B cell (primary cell): ENCODE measurements at places on chromosomes 1 and 21.

DNA sequence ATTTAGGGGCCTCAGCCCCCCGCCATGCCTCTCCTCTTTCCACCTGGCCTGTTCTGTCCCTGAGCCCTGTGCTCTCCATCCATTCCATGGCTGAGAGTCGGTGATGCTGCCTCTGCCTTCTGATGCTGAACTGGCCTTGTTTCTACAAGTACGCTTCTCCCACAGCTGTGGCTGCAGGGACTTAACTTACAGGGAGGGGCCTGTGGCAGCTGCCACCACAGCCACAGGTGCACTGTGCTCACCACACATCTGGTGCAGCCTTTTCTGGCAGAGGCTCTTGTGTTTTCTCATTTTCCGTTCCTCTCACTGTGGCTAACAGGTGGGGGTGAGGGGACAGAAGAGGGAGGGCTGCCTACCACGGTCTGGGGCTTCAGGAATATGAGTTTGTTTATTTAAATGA lies 4.2 kb downstream of the FMO1 start:
- DNase-seq, result peak; percentile 54

- no peak for DNase-seq
Observed at GRCh38 chr1:208088319-208088718, 155.9 kb downstream of the PLXNA2 start.

DNA sequence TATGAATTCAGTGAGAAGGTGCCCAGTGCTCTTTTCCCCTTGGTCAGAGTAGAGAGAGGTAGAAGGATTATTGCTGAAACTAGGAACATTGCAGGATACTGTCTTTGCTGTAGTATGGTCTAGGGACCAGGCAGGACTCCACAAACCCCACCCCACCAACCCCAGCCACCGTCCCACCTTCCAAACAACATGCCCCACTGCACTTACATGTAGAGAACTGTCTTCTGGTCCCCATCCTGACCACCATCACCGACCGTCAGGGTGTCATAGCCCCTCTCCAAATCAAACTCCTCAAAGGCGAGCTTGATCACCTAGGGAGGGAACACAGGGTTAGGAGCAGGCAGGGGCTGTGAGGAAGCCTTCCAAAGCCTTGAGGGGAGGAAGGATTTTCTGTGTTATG lies 71.7 kb upstream of the HMGB4 start:
- no peak for DNase-seq

- DNase-seq, result no peak
Observed at GRCh38 chr1:53462193-53462592, 3.0 kb downstream of the DMRTB1 start.

- DNase-seq, result no peak
Observed at GRCh38 chr21:44972301-44972814, 32.5 kb downstream of the SLX9 start.

GRCh38 chr1:6930732-6931300 lies 145.6 kb downstream of the CAMTA1 start:
- DNase-seq, result no peak

- no peak for DNase-seq
Observed at GRCh38 chr1:171460018-171460620, 25.2 kb upstream of the PRRC2C start.

DNA sequence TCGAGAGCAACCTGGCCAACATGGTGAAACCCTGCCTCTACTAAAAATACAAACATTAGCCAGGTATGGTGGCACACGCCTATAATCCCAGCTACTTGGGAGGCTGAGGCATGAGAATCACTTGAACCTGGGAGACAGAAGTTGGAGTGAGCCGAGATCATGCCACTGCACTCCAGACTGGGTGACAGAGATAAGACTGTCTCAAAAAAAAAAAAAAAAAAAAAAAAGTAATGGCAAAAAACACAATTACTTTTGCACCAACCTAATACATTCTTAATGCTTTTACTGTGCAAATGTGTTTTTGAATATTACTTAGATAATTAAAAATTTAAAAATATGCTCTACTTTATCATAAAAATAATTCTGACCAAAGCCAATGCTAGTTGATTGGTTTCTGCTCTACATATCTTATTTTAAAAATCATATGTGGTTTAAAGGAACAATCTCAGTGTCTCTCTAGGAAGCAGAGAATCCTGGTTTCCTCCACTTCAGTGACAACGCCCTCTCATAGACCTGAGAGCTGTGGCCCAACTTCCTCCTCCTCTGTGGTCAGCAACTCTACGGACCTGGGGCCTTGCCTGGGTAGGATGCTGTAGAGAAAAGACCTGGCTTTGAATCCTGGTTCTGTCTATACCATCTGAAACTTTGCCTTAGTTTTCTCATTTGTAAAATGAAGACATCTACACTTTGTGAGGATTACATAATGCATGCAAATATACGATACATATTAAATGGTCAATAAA lies 64.7 kb downstream of the TGFBR3 start:
- DNase-seq, result no peak

DNA sequence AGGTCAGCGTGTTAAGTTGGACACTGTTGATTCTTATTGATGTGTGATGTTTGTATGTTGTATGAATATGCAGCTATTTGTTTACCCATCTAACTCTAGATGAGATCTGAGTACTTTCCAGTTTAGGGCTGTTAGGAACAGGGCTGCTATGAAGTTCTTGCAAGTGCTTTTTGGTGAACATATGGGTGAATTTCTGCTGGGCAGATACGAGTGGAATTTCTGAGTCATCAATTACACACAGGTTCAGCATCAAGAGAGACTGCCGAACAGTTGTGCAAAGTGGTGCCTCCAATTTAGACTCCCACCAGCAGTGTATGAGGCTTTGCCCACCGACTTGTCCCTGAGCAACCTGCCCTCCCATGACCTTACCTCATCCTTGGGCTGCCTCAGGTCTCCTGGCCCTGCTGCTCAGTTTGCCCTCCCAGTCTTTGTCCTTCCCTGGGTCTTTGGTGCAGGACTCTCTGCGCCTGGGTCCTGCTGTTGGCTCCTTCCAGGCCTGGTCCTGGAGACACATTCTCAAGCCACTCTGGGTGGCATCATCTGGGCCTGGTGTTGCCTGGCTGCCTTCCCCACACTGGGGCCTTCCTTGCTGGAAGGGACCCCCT lies 343.6 kb downstream of the PTPRU start:
- DNase-seq, result no peak

DNA sequence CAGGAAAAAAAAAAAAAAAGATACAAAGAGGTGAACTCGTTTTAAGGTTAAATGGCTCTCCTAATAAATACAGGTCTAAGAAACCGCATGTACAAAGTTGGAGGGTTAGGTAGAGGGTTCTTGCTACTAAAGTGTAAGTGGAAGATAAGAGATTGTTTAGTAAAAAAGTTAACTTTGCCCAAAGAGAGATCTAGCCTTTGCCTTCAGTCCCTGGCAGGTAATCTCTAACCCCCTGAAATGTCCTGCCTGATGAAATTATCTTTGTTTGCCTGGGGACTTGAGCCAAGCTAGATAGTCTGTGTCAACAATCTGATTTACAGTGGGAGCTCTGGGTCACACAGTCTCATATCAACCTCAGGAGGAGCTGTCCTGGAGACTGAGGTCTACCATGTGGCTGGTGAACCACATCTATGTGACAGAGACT lies 57.6 kb downstream of the TRIM33 start:
- DNase-seq, result no peak

- peak; percentile 11 for DNase-seq
Observed at GRCh38 chr1:174875306-174875705, 124.4 kb upstream of the CACYBP start.

- DNase-seq, result no peak
Observed at GRCh38 chr1:109930252-109930993, 19.8 kb downstream of the CSF1 start.

- peak; percentile 81 for DNase-seq
Observed at GRCh38 chr1:230212405-230212936, 145.4 kb downstream of the GALNT2 start.

DNA sequence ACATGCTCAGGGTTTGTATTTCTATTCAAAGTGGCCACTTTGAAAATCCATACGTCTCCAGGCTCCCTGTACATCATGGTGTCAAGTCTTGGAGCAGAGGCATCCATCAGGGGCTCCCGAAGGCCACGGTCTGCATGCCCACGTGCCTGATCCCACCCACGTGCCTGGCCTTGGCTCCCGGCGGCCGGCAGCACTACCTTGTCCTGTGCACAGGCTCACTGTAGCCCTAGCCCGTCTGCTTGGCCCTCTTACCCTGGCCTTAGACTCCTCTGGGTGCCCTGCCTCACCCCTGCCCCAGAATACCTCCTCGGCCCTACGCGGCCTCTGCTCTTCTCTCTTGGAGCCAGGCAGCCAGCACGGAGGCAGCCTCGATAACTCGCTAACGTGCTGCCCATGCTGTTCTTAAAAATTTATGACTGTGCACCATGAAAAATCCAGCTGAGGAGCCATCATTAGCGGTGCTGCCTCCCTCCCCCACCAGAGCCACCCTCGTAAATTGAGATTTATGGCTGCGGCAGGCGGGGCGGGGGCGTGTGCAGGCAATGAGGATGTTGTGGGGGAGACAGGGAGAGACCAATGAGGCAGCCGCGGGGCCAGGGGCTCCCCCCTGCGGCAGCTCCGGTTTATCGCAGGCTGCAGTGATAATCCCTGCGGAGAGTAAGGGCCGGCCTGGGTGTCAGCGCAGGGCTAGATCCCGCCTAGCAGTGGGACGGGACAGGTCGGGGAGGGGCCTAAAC lies 24.6 kb downstream of the DMAP1 start:
- DNase-seq, result peak; percentile 57

GRCh38 chr1:236869911-236870310 lies 74.8 kb downstream of the MTR start:
- no peak for DNase-seq

DNA sequence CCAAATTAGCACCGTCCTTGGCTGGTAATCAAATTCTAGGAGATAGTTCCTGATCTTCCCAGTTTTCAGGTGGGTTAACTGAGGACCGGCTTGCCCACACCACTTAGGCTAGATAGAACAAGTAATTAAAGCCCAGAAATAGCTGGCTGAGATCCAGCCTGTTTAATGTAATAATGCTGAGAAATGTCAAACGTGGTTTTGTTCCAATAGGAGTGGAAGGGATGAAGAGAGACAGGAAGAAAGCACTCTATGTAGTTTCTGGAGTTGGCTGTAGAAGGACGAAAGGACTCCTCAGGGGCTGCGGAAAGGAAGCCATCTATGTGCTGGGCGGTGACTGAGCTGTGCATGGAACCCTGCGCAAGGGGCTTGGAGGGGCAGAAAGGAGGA lies 18.6 kb downstream of the NAV1 start:
- no peak for DNase-seq

GRCh38 chr1:193221651-193222050 lies 35.2 kb upstream of the B3GALT2 start:
- no peak for DNase-seq

- DNase-seq, result no peak
Observed at GRCh38 chr21:26273686-26274313, 103.2 kb upstream of the APP start.

- no peak for DNase-seq
Observed at GRCh38 chr1:33272930-33273329, 16.6 kb downstream of the ZNF362 start.

DNA sequence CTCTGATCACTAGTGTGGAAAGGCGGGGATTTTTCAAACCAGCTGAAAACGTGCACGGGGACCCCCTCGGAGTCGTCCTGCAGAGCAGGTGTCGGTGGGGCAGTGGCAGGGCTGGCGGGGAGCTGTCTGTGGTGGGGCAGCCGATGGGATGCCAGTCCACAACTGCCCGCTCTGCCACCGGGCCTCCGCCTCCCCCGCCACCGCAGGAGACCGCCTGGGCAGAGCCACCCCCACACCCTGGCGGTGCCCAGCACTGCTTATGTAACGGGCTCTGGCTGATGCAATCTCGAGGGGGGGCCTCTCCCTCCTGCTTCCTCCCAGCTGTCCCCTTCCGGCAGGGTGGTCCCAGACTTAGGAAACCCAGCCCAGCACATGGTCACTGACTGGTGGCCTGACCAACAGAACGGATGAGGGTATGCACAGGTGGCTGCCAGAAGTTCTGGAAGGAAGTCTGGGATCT lies 9.3 kb downstream of the CHD5 start:
- DNase-seq, result no peak

GRCh38 chr1:29017235-29017634 lies 102.9 kb downstream of the EPB41 start:
- no peak for DNase-seq

DNA sequence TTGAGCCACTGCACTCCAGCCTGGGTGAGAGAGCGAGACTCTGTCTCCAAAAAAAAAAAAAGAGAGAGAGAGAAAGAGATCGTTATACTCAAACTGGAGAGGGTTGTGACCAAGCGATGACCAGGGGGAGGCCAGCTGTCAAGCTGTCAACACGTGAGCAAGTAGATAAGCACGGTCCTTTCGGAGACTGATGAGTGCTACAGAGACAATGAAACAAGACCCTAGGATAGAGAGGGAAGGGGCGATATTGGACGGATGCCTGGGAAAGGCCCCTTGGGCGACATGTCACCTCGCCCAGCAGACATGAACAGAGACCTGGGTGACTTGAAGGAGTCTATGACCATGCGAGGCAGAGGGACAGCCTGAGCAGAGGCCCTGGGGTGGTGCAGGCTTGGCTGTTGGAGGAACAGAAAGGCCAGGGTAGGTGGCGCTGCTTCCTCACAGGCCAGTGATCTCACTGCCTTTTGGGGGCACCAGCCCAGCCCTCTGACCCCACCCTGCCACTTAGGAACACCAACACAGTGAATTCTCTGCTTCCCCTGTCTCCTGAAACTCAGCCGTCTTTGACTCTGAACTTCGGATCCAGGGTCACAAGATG lies 100.8 kb upstream of the IFFO2 start:
- DNase-seq, result no peak

DNA sequence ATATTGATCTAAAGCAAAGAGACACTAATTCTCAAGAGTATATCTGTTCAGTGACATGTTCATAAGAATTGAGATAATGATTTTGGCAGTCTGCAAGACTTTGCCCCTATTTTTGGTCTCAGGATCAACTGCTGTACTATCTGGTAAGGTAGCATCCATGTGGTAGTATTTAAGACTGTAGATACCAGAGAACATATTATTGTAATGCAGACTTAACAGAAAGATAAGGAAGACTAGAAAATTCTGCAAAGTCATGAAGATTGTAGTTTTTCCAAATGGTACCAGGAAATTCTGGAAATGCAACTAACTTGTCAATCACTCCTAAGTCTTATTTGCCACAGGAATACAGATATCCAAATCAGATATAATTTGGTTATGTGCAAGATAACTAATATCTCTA lies 35.1 kb downstream of the RNF2 start:
- no peak for DNase-seq

DNA sequence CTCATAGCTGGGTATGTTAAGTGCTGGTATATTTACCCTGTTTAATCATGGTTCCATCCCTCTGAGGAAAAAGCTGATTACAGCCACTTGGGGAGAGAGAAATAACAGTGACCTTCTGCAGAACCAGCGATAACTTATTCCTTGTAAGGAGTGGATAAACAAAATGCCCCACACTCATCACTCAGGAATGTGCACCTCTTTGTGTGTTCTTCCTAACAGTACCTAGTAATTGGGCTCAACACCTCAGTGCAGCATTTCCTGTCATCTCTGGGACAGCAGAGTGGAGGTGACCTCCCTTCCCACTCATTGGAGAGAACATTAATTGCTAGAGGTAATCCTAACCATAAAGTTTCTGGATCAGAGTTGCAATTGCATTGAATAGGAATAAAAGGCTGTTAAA lies 112.5 kb upstream of the F3 start:
- DNase-seq, result no peak

GRCh38 chr1:109938556-109938955 lies 27.9 kb downstream of the CSF1 start:
- no peak for DNase-seq

GRCh38 chr1:68429233-68429808 lies 20.4 kb downstream of the RPE65 start:
- no peak for DNase-seq
